ENCODE measurements at places on chromosomes 7 and 10.

- DNase-seq = no peak
These were observed 795 bp downstream of the LHFPL3 start for GRCh38 chr7:104328970-104329825.

- DNase-seq = peak; percentile 45
These were observed 38.4 kb downstream of the VSTM4 start for GRCh38 chr10:49076741-49077521.

DNA sequence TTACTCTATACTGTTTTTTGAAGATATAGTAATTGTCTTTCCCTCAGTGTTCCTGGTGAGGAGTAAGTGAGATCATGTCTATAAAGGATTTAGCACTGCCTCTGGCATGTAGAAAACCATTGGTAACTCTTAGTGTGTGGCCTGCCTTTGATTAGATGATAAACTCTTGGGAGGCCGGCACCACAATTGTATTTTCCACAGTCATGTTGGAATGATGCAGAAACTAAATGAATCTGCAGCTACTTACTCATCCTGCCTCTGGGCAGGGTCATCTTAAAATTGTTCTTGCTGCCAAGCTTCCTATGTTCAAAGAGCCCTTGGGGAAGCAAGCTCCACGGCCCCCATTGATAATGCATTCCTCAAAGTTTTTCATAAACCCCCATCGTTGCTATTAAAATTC lies 204.6 kb downstream of the ANKRD7 start:
- DNase-seq = no peak

DNA sequence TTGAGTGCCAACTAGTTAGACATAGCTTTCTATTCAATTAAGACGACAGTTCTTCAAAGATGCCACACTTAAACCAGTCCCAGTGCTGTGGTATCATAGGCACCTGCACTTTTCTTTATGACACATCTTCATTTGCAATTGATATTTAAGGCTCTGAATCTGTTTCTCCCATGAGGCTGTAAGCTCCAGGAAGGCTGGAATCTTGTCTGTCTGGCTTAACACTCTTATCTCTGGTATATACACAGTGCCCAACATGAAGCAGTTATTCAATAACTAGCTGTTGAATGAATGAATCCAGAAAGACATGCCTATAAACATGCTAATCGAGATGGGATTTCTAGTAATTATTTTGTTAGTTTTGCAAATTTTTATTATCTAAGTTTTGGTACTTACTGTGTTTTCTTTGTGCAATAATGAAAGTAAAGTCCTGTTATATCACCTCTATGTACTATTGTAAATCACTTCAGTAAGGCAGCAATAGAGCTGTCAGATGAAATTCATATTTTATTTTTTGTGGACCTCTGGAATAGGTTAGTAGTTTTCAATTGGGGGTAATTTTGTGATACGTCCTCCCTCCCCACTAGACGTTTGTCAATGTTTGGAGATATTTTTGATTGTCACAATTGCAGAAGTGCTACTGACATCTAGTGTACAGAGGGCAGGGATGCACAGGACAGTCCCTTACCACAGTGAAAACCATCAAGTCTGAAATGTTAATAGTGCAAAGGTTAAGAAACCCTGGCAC lies 51.3 kb upstream of the STEAP4 start:
- no peak for DNase-seq

DNA sequence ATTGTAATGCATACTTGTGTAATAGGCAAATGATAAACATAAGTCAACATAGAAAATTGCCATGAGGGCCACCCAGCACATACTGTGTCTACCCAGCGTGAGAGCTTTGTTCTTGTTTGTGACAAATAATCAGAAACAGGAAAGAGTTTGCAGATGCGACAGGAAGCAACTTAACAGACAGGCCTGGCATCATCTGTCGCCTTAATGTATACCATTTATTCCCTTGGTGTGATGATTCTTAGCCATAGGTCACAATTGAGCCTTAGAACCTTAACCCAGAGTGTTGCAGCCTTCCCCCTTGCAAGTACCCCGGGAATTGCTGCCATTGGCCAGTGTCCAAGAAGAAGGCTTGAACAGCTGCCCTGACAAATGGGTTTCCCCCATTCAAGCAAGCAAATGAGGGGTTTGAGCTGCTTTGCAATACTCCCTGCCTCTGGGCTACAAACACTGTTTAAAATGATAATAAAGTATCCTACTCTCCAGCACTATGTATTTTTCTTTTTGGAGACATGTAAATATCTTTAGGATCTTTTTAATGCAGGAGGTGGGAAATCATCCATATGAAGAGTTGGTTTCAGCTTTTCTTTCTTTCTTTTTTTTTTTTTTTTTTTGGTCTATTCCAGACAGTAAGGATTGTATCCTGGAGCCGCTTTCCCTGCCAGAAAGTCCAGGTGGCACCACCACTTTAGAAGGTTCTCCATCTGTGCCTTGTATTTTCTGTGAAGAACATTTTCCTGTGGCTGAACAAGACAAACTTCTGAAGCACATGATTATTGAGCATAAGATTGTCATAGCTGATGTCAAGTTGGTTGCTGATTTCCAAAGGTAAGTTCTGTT lies 80.0 kb downstream of the ZNF277 start:
- DNase-seq = no peak

DNA sequence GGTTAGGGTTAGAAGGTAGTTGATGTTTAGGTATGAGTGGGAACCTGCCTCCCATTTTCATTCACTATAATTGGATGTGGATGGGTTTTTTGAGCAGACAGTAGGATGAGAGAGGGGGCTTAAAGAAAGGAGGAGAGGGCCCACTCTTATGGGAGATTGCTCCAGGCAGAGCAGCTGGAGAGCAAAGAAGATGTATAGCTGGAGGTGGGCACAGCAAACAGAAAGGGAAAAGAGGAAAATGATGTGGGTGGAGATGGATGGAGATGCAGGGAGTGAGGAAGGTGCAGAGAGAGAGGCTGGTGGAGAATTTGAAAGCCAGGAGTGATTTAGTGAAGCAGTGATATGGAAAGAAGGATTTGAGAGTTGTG lies 29.9 kb downstream of the LSMEM1 start:
- DNase-seq = no peak

DNA sequence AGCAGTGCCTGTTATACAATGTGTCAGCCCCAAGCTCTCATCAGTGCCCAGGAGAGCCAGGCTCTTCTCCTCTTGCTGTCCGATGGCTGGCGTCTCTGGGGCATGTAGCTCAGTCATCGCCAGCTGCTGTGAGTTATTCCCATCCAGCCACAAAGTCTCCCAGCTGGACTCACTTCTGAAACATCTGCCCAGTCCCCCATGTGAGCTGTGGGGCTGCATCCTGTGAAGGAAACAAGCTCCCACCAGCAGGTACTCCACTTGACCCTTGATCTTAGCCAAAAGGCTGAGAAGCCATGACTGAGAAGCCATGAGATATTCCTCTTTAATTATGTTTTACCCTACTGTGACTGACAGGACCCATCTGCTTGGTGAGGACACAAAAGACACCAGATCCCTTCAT lies 212.7 kb upstream of the IGFBP3 start:
- no peak for DNase-seq

DNA sequence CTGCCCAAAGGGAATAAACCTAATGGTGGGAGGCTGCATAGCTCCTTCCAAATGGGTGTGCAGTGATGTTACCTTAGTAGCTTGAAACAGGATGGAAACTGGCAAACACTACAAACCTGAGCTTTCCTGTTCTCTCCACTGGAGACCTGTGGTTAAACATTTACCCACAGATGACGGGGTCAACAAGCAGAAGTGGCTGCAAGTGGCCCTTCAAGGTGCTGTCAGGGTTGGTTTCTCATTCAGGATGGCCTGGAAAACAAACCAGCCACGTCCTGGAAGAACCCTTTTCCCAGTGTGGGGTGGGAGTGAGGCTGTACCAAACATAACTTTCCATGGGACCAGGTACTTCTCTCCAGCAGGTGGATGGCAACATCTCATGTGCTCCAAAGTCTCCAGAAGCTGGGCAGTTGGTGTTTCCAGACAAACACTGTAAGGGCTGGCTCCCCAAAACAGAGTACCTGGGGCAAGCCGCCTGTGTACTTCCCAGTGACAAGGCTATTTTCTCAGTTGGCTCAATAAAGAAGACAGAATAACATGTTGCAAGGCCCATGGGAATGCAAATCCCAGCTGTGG lies 67.5 kb downstream of the DNAJB9 start:
- DNase-seq = no peak

- DNase-seq = no peak
These were observed 774.0 kb downstream of the DNAJB9 start for GRCh38 chr7:109343678-109344077.

GRCh38 chr7:51645702-51646298 lies 329.2 kb upstream of the COBL start:
- DNase-seq = no peak

DNA sequence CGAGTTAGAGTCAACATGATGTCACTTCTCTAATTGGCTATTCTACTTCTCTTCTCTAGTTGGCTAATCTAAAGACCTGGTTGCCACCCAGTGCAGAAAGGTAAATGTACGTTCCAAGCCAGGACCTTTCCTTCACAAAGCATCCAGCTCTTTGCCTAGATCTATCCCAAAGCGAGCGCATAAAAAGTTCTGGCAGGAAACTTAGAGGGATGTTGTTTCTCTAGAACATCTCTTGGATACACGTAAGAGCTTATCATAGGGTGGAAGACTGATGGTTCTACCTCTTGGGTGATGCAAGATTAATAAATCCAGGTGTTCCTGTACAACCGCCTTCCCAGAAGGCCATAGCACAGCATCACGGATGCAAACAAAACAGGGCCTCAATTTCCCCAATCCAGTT lies at the start of gene TAS2R38:
Gene TAS2R38, minus strand, starts transcription at position 101 of the 400 bp plus-strand sequence. Its CDS starts 84 bp downstream, at position 17.
- DNase-seq = no peak

Data from activated effector memory CD4-positive, alpha-beta T cell treated with anti-CD3 and anti-CD28 coated beads, Interleukin-2, amount 50 U/mL, for 16 hours (primary cell).